ENCODE measurements at places on chromosomes 1 and 21.

GRCh38 chr1:5570931-5571330 is 421.3 kb downstream of the NPHP4 start:
- DNase-seq, result no peak

DNA sequence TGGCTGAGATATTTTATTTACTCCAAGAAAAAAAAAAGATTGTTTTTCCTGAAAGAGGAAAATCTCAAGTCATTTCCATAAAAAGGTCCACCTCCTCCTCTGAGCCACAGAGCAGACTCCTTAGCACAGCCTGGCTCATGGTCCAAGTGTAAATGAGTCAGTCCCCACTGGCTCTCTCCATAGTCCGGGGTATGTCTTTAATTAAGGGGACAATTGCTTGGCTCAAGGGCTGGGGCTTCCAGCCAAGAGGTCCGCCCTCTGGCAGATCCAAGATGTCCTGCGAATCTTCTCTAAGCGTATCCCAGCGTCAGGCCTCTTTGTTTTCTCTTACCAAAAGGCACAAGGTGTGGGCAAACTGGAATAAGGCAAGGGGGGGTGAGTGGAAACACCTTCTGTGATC is 33.3 kb downstream of the FOXD2 start:
- peak; percentile 57 for DNase-seq

GRCh38 chr1:171949316-171949715 is 108.0 kb downstream of the DNM3 start:
- no peak for DNase-seq

DNA sequence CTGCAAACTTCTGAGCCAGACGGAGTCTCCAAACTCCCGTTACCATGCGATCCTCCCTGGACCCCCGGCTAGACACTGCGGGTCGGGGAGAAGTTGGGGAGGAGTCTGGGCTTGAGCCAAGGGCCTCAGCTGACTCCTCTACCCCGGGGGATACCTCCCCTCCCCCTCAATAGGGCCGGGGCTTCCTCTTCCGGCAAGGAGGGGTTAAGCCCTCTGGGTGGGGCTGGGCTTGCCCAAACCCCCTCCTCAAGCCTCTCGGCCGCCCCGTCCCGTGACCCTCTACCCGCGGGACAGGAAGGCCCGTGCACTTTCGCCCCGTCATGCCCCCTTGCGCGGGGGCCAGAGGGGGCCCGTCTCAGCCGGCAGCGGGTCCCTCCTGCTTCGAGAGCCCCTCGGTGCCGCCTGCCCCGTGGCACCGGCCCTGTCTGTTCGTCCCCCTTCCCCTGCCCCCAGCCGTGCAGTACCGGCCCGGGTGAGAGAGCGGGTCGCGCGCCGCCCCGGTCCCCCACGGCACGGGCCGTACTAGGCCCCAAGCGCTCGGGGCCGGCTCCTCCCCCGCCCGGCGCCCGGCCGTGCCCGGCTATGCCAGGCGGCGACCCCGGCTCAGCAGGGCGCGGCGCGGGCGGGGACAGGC is 652 bp downstream of the ARL8A start:
- DNase-seq, result no peak

Data from right forelimb (tissue), 1 donor.